ENCODE measurements at places on chromosomes 16 and 17. TPM values are rescaled to one million over a fixed set of nuclear protein-coding genes. Genes with fewer than 3 reads are reported as not detected.
A peak's percentile ranks its signal among the peaks of the same experiment; 100 is the strongest.

The HNF1B gene
- total RNA-seq = 5.0 TPM

The NPIPA3 gene
- 1.2 TPM for total RNA-seq

- H3K4me1 ChIP-seq = peaks cover 31% of the 10 kb centered on the region
- peak overlapping the region; percentile 2 for H3K27ac ChIP-seq
- no peaks in the 10 kb centered on the region for H3K27me3 ChIP-seq
- DNase-seq = no peak
- no peak overlapping the region for H3K4me3 ChIP-seq
Measured at GRCh38 chr16:89118361-89119165, 24.9 kb downstream of the ACSF3 start.

GRCh38 chr17:71699907-71700306 is 420.9 kb upstream of the SOX9 start:
- no peaks in the 10 kb centered on the region for H3K4me1 ChIP-seq
- no peak for DNase-seq
- H3K27me3 ChIP-seq = no peaks in the 10 kb centered on the region
- H3K4me3 ChIP-seq = no peak overlapping the region

DNA sequence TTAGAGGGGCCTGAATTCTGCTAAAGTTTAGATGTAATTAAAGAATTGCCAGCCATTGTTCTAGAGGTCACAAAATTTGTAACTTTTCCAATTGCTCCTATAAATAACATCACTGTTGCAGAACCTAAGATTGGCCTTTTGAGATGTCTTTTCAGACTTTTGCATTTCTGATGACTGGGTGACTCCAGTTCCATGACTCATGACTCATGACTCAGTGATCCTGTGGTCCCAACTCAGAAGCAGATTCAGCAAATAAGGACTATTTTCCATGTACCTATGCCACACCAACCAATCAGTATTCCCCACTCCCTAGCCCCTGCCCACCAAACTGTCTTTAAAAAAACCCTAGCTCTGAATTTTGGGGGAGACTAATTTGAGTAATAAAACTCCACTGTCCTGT is 740.9 kb downstream of the CDH8 start:
- no peak for DNase-seq
- no peaks in the 10 kb centered on the region for H3K27me3 ChIP-seq
- no peaks in the 10 kb centered on the region for H3K36me3 ChIP-seq
- no peaks in the 10 kb centered on the region for H3K4me1 ChIP-seq

- DNase-seq = no peak
- H3K36me3 ChIP-seq = no peaks in the 10 kb centered on the region
- H3K4me3 ChIP-seq = no peak overlapping the region
- peaks cover 11% of the 10 kb centered on the region for H3K27me3 ChIP-seq
- H3K27ac ChIP-seq = no peak overlapping the region
Measured at GRCh38 chr17:15237106-15237425, 28.1 kb downstream of the PMP22 start.

- H3K4me3 ChIP-seq = no peak overlapping the region
- H3K27me3 ChIP-seq = peaks cover 29% of the 10 kb centered on the region
- no peak for DNase-seq
- no peaks in the 10 kb centered on the region for H3K36me3 ChIP-seq
- H3K27ac ChIP-seq = no peak overlapping the region
Measured at GRCh38 chr17:56699186-56699894, 105.8 kb downstream of the NOG start.

DNA sequence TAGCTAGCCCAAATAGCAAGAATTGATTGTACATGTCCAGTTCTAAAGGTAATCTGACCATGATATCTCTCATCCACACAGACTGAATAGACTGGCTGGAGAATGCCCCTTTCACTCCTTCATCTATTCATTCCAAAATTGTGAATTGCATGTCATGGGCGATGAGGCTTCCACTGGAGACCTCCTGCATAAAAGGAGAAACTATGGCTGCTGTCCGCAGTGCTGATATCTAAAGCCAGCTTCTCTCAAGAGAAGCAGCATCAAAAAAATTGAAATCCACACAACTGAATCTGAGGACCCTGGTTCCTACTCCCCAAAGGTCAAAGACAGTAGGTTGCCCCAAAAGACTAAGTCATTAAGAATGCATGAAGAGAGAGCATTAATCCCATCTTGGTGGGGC is 7.9 kb upstream of the SCNN1G start:
- no peaks in the 10 kb centered on the region for H3K4me1 ChIP-seq
- no peak overlapping the region for H3K4me3 ChIP-seq
- H3K27me3 ChIP-seq = peaks cover 23% of the 10 kb centered on the region

DNA sequence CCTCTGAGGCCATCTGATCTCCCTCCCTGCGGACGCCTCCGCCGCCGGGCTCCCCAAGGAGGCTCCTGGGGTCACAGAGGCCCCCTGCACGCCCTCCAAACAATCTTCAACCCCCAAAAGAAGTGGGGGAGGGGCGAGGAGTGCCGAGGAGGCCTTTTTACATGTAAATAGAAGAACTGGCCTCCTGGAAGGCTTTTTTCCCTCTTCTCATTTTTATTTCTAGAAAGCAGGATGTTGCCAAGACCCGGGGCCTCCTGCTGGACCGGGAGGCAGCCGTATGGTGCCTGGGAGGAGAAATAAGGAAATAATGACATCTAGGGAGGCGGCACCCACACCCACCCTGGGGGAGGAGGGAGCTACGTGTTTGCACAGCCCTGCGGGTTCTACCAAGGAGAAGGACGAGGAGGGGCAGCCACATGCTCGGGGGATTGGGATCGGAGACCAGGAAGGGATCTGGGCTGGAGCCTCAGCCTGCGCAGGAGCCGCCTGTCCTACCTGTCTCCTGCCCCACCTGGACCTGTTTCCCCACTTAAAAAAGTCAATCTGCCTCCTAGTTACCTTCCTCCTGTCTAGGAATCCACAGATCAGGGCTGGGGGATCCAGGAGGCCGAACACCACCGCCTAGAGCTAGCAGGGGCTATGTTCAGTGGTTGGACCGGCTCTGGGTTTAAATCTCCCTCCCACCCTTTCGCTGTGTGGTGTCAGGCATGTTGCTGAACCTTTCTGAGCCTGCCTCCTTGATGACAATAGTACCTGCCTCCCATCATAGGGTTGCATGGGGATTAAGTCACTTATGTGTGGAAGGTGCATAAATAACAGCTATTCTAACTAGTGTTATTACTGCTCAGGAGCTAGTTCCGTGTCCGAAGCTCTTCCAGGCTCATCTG is 175.7 kb upstream of the GSE1 start:
- no peak for DNase-seq
- H3K4me3 ChIP-seq = no peak overlapping the region
- H3K27me3 ChIP-seq = no peaks in the 10 kb centered on the region
- no peaks in the 10 kb centered on the region for H3K36me3 ChIP-seq
- no peaks in the 10 kb centered on the region for H3K4me1 ChIP-seq

DNA sequence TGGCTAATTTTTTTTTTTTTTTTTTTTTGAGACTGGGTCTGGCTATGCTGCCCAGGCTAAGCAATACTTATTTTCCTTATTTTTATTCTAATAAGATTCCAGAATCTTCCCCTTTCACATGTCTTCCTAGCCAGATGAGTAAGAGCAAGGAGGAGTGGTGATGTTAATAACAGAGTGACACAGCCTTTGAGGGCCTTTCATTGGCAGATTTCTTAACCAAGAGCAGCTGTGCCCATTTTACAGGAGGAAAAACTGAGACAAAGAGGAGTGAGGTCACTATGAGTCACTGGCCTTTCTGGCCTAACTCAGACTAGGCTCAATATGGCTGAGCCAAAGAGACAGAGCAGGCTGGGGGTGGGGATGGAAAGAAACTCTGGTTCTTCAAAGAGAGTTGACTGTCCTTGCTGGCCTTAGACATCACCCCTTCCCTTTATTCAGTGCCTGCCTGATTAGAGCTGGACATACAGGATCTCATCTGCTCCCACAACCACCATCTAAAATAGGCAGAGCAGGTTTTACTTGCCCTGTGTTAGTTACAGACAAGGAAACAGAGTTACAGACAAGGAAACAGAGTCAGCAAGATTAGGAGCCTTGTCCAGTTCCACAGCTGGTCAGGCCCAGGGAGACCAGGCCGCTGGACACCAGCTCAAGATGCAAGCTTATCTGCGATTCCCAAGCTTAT is 50.0 kb upstream of the TOB1 start:
- H3K4me1 ChIP-seq = peaks cover 34% of the 10 kb centered on the region
- H3K27me3 ChIP-seq = no peaks in the 10 kb centered on the region
- no peak overlapping the region for H3K4me3 ChIP-seq
- H3K27ac ChIP-seq = peak overlapping the region; percentile 90
- DNase-seq = no peak
